Activated T-helper 1 cell treated with anti-CD3 and anti-CD28 coated beads, Interleukin-2, amount 50 U/mL, for 16 hours (primary cell): ENCODE measurements at places on chromosomes 3 and 15.

- DNase-seq, result peak; percentile 47
Observed at GRCh38 chr15:77543159-77543882, 89.4 kb downstream of the LINGO1 start.

- DNase-seq, result no peak
Observed at GRCh38 chr3:189781415-189781814, 150.2 kb downstream of the TP63 start.

- DNase-seq, result no peak
Observed at GRCh38 chr3:43523454-43524053, 98.3 kb downstream of the ANO10 start.

DNA sequence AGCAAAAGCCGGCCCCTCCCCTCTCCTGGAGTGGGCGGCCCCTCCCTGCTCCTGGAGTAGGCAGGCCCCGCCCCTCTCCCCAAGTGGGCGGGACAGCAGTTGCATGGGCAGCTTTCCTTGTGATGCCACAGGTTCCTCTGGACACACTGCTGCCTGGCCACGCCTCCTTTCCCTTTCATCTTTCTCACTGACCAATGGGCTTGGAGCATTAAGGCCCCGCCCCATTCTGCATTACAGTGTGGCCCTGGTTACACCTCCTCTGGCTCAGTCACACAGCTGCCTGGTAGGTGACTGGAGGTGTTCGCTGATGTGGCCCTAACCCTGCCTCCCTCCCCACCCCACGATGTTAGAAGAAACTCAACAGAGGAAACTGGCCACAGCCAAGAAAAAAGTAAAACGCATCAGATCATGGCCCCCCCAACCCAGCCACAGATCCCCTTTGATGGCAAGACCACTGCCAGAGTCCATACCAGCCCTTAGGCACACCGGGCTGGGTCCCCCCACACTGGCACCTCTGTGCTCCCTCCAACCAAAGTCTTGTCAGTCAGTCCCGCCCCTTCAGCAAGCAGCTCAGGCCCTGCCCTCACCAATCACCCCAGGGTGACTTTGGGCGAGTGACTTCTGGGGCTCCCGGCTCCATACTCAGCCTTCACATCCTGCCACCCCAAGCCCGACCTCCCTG, 84.3 kb downstream of the ADAMTS7 start:
- DNase-seq, result no peak

GRCh38 chr3:195555110-195555509, 12.0 kb upstream of the PPP1R2 start:
- DNase-seq, result no peak

DNA sequence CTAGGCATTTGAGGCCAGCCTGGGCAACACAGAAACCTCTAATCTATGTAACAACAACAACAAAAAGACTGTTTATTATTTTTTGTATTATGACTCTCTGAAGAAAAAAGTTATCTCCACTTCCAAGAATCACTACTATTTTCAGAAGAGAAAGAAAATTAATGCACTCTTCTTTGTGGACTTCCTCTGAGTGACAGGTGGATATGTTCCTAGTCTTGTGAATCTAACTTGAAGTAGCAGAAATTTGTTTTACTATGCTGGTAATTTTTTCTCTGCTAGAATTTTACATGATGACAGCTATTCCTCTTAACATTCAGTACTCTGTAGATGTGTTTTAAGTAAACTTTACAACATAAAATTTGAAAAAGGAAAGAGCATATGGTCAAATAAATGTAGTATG, 16.7 kb downstream of the DYNC1LI1 start:
- DNase-seq, result no peak

GRCh38 chr15:94972314-94972713, 741.0 kb downstream of the MCTP2 start:
- DNase-seq, result no peak

- DNase-seq, result no peak
Observed at GRCh38 chr3:15345608-15346137, 13.3 kb upstream of the SH3BP5 start.

DNA sequence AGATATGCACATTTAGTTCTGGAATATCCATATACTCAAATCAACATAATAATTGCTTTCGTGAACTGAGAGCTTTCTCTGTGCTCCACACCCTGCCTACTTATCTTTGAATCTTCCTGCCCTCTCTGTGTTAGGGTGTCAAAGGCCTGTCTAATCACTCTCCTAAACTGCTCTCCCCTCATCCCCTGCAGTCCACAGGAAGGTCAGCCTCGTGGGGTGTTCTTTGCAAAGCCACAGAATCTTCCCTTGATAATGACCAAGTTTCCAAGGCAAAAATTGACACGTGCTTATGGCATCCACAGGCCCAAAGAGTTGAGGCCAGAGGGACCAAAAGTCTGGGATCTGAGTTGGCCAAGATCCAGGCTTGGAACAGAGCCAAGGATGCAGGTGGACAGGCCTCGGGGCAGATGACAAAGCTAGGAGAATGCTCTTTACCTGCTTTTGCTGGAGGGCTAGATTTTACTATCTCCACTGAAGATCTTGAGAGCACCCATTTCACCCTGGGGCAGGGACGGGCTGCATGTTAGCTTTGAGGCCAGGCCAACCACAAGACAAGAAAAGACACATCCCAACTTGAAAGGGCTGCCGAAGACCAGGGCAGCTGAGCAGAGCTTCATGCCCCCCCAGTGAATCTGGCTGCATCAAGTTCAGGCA, 20.4 kb downstream of the BHLHE40 start:
- DNase-seq, result no peak

DNA sequence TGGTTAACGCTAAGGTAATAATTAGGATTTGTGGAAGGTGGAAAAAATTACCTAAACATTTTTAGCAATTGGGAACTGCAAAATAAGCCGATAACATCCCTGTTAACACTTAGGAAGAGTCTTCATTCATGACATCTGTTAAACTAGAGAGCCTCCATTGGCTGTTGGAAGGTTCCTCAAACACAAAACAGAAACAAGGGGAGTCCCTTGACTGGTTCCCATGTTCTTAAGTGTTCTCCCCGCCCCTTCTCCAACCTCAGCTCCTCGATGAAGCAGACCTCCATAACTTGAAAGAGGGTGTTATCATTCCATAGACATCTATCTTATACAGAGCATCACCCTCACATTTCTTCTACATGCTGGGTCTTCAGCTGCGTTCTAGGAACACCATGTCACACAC, 2.5 kb downstream of the SLC22A13 start:
- no peak for DNase-seq

- DNase-seq, result no peak
Observed at GRCh38 chr15:72368325-72368724, 7.5 kb downstream of the HEXA start.

- DNase-seq, result no peak
Observed at GRCh38 chr15:66641485-66642315, 60.3 kb upstream of the SMAD6 start.

DNA sequence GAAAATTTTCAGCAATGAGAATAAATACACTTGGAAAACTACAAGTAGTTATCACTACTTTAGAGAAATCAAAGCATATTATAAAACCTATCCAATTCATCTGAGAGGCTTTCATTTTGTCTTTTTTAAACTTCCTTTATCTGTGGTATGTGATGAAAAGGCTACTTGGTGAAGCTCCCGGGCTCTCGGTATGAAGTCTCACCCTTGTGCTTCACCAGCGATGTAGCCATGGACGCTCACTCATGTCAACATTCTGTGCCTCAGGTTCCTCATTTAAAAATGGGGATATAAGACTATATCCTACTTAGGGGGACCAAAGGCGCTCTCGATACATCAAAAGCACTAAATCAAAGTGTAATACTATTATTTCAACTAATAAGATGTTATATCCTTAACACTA, 14.9 kb downstream of the SATB1 start:
- no peak for DNase-seq

- DNase-seq, result no peak
Observed at GRCh38 chr3:37992271-37993066, 1.9 kb downstream of the VILL start.

DNA sequence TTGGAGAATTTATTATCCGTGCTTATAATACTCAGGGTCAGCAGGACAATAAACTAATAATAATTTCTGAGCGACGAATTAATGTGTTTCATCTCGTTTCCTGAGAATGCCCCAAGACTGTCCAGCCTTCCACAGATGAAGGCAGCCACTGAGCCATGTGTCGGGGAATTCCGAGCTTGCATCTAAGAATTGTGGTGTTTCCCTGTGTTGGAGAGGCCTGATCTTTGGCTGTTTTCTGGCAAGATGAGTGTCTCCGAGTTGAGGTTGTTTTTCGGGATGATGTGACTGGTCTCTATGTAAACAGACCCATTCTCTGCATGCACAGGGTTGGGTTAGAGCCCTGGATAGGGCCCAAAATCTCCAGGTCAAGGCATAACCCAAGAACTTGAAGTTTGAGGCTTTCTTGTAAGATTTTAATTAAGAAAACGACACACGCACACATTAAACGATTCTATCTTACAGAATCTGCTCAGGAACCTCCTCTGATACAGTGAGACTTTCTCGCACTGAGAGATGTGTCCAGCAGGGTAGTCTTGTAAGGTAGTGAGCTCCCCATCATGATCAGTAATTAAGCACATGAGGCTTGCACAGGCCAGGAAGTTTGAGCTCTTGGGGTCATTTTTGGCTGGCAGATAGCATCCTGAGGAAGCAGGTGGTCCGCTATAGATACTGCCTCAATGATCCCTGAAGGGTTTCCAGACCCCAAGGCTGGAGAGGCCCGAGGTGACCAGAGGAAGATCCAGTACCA, 14.4 kb downstream of the FGD5 start:
- DNase-seq, result no peak

- DNase-seq, result no peak
Observed at GRCh38 chr15:86493884-86494283, 414.2 kb downstream of the AGBL1 start.

DNA sequence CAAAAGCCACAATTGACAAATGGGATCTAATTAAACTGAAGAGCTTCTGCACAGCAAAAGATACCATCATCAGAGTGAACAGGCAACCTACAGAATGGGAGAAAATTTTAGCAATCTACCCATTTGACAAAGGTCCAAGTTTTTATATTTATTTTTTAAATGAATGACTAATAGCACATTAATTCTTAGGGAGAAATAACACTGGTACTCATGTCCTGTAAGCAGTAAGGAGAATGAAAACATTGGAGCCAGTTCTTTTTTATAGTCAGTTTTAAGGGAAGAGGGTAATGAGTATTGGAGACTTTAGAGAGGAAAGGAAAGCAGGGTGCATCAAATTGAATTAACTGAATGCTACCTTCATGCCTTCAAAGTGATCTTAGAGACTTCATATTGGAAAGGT, 404.7 kb upstream of the TGFBR2 start:
- DNase-seq, result no peak

- no peak for DNase-seq
Observed at GRCh38 chr3:47347217-47347801, 33.5 kb upstream of the PTPN23 start.

GRCh38 chr3:98875535-98875934, 26.0 kb downstream of the DCBLD2 start:
- no peak for DNase-seq

DNA sequence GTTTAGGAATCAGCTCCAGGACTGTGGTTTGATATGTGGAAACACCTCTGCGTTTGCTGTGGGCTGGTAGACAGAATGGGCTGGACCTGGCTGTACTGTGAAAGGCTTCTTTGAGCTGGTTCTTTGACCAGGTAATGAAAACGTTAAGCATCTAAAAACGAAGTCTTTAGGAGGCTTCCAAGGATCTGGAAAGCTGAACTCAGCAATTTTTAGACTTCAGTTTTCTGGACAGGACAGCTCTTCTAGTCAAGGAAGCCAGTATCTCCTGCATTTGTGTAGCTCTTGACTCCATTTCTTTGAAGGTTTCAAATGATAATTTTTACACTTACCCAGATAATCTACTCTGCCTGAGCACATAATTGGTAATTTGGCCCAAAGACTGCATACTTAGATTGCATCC, 25.5 kb downstream of the MAP2K1 start:
- no peak for DNase-seq

- DNase-seq, result no peak
Observed at GRCh38 chr15:39358441-39359041, 222.3 kb upstream of the THBS1 start.

DNA sequence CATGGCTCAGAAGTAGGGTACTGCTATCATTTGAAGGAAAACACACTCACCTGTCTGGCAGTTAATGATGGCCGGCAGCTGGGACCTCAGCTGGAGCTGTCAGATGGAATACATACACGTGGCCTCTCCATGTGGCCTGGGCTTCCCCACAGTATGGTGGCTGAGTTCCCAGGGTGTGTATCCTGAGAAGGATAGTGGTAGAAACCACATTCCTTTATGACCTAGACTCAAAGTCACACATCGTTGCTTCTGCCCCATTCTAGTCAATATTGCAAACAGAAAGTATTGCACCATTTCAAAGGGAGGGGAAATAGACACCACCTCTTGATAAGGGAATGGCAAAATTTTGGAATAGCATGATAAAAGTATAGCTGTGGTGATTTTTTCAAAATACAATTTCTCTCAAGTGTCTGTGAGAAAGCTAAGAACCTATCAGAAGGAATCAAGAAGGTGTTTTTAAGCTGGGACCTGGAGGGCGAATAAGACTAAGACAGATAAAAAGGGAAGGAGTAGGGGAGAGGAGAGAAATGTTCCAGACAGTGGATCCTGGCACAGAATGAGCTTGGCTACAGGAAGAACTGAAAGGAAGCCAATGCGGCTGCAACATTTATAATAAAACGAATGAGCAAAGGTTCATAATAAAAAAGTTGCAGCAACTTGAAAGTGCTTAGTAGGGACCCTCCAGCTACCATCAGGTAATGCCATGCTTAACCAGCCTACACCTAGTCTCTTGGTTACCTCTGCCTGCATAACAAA, 40.1 kb upstream of the GALNT15 start:
- DNase-seq, result no peak

GRCh38 chr3:73765878-73766545, 141.3 kb upstream of the PDZRN3 start:
- DNase-seq, result no peak

DNA sequence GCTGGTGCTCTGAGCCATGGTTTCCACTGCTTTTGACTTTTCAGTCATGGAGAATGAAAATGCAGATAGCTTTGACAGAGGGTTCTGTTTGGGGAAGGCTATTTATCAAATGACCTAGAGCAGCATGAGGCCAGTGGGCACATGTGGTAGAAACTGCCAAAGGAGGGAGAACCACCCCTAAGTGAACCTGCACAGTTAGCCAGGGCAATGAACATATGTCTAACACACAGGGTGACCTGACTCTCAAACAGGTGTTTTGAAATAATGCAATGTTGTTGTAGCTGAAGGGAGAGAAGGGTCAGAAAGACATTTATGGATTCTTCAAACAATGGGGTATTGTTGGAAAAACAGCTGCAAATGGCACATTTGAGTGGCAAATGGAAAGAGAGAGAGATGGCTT, 174.4 kb upstream of the FAM3D start:
- no peak for DNase-seq

DNA sequence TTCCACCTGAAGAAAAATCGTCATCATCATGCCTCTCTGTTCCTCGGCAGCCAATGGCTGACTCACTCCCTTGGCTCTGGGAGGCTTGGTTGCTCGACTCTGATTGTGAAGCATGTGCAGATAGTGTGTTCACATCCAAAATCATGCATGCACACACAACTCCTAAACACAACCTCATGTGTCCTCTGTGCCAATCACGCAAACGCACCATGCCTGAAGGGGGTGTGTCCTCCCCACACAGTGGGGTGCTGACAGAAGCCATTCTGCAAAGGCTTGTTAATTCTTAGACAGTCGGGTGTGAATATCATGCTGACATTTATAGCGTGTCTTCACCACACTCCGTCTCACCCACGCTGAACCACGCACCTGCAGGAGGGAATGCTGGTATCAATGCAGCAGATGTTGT, 11.4 kb upstream of the CCDC174 start:
- DNase-seq, result no peak
